ENCODE measurements at places on chromosomes 1 and 21.
A peak's percentile ranks its signal among the peaks of the same experiment; 100 is the strongest.

- DNase-seq, result no peak
Observed at GRCh38 chr1:239044829-239045228, 341.5 kb upstream of the CHRM3 start.

DNA sequence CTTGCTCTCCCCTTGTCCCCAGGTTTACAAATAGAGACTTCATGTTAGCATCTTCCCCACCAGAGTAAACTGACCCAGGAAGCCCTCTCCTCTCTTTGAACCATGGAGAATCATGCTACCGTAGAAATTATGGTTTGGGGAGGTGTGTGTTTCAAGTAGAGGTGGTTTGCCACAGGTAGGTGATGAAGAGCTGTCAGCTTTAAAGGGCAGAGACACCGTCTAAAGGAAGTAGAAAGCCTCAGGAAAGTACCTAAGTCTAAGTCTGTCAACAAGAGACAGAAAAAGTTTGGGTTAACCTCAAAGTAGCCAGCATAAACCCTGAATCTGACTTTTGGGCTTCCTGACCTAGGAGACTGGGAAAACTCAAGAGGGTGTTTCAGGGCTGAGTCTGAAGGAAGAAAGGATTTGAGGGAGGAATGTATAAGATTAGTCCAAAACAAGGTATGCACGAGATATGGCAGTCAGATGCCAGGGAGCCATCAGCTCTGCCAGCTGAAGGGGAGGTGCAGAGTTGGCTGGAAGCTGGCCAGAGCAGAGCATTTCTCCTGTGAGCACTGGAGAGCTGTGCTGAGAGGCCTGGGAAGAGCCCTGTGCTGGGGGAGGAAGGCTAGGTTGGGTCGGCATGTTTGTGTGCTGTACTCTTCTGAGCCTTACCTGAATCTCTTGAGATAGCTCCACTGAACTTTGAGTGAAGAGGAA lies 14.3 kb downstream of the ADAMTSL4 start:
- DNase-seq, result no peak

- DNase-seq, result no peak
Observed at GRCh38 chr1:154730259-154730658, 122.3 kb upstream of the ADAR start.

DNA sequence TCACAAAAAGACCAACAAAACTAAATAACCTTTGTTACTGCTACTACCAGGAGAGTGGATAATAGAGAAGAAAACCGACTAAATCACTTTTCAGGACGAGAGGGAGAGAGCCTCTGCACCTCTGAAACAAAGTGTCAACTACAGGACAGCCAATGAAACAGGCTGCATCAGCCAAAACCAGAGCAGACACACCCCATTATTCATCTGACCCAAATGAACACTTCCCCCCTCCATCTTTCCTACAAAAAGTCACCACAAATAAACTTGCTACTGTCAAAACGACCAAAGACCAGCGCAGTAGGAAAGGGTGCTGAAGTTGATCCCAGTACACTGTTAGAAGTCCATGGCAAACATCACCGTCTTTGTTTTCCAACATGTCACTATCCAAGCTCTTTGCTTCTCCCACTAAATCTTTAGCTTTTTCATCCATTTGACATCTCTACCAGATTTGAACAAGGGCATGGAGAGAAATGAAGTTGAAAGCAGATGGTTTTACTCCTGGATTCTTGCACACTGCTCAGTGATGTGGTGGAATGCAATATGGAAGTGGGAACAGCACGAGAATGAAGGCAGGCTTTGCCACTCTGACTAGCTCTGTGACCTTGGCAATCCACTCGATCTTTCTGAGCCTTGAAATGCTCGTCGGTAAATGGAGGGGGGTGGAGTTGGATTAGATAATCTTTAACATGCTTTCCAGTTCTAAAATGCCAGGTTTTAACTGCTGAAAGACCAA lies 20.5 kb downstream of the DSTYK start:
- DNase-seq, result no peak

DNA sequence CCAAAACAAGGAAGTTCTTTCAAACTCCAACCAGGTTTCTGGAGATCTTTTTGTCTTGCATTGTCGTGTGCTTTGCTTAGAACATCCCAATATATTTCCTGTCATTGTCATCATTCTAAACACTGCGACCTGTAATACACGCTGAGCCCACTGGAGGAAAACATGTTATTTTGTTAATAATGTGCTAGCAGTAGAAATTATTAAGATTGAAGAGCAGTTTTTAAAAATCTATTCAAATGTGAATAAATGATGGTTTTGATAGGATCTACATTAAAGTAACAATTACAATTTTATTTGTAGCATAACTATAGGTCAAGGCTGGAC lies 268.5 kb downstream of the PTPRC start:
- DNase-seq, result no peak

- no peak for DNase-seq
Observed at GRCh38 chr1:103170609-103171008, 62.3 kb upstream of the COL11A1 start.

DNA sequence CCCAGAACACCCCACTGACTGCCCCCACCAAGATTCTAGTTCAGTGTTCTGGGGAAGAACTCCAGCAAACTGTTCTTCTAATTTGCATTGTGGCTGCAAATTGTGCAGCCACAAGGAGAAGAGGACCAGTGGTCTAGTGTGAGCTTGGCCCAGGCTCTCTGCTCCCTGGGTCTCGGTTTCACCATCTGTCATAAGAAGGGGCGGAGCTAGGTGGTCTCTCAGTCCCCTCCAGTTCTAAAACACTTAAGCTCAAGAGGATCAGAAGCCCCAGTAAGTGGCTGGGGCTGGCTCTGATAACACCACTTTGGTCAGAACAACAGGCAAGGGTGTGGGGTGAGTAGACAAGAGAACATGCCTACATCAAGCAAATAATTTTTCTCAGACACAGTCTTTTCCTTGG lies 99.9 kb downstream of the BEND5 start:
- no peak for DNase-seq

DNA sequence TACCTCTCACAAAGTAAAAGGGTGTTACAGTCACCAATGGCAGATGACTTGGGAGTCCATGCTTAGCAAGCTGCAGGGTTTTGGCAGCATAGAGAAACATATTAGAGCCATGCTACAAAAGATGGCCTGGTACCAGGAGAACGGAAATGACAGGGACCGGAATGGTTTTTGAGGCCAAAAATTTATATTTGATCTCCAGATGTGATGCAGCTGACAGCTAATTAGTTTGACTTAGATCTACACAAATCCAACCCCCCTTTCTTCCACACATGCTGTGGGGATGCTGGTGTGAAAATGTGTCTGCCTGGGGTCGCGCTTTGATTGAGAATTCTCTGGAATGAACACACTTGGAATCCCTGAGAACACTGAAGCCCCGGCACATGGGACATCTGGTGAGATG lies 26.5 kb downstream of the SYF2 start:
- DNase-seq, result no peak

DNA sequence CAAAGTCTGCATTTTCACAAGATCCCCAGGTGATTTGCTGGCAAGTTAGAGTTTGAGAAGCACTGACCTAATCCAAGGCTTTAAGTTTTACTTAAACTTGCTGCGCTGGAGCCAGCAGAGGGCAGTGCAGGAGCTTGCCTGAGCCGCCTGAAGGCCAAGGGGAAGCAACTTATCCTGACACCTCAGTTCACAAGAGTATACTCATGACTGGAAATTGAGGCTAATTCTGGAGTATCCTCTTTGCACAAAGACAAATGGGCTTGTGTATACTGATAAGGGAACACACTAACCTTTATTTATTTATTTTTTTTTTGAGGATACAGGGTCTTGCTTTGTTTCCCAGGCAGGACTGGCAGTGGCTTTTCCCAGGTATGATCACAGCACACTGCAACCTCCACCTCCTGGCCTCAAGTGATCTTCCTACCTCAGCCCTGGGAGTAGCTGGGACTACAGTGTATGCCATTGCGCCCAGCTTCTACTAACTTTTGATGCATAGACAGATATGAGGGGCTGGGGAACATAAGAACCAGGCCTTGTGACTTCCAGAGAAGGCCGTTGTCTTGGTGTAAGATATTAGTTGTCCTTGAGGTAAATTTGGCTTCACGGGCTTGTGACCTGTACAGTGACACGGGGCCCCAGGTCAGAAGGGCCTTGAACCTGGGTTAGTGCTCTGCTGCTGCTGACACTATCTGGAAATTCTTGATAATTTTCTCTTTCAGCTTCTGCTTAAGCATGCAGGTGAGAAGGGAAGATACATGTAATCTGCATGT lies 29.0 kb upstream of the SLAMF1 start:
- DNase-seq, result peak; percentile 54

DNA sequence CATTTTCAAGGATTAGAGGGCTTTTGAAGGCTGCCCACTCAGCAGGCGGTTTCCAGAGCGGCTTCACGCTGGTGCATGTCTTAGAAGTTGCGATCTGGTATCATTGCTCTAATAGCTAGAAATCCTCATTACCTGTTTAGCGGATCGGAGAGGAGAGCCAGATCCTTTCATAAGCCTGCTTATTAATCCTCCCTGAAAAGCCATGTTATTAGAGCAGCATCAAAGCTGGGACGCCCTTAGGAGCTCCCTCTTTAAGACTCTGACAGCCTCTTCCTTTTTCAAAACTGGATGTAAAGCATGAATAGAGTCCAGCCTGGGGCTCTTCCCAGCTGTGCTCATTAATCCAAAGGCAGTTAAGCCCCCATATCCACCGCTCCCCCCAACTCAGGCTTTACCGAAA lies 13.9 kb upstream of the CTSE start:
- no peak for DNase-seq

GRCh38 chr1:107954719-107955415 lies 10.1 kb downstream of the VAV3 start:
- DNase-seq, result no peak

- no peak for DNase-seq
Observed at GRCh38 chr1:220775240-220775853, 11.4 kb upstream of the MTARC1 start.

GRCh38 chr1:169072945-169073725 lies 33.4 kb upstream of the ATP1B1 start:
- no peak for DNase-seq

DNA sequence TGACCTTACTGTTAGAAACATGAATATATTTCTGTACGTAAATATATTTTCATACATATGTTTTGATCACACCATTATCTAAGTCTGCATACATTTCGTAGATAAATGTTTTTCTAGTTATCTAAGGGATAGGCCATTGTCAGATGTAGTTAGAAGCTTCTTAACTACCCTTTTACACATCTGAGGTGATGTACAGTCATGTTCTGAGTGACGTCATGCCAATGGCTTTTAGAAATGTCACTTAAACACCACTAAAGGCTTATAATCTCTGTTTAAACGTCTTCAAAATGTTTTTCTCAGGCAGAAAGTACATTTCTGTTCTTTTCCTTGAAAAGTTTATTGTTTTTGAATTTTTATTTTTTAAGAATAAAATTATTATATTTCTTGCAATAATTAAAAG lies 781.9 kb downstream of the MRPL39 start:
- DNase-seq, result no peak

DNA sequence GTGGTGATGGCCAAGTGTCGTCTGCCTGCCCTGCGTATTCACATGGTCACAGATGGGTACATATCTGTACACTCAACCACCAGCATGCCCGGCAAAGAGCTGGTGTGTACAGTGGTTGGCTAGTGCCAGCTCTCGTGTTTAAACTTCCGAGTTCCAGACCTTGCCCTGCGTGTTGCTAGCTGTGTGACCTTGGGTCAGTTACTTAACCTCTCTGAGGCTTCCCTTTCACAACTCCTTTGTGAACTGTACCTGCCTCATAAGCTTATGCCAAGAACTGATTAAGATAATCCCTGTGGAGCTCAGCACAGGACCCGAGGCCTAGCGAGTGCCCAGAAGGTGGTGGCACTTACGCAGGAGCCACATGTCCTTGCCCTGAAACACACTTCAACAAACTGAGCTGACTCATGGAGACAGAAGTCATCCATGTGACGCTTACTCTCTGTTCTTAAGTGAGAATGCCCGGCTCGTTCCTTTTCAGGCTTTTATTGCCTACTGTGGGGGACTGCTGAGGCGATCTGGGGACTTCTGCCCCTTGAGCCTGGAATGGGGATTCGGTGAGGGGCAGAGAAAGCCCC lies 55.4 kb downstream of the ALPL start:
- DNase-seq, result no peak

GRCh38 chr1:40651138-40651857 lies 14.2 kb downstream of the RIMS3 start:
- no peak for DNase-seq

DNA sequence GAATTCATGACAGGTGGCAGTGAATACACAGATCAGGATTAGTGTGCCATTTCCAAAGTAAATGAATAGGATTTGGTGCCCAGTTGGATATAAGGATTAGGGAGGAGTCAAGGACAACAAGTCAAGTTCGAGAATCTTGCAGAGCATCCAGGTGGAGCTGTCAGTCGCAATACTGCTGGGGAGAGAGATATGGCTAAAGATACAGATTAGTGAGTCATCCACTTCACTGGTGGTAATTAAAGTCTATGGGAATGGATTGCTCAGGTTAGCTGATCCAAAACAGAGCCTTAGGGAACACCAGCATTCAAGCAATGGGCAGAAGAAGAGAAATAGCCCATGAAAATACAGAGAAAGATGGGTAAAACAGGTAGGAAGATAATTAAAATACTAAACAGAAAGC lies 26.8 kb downstream of the BCAS2 start:
- no peak for DNase-seq

DNA sequence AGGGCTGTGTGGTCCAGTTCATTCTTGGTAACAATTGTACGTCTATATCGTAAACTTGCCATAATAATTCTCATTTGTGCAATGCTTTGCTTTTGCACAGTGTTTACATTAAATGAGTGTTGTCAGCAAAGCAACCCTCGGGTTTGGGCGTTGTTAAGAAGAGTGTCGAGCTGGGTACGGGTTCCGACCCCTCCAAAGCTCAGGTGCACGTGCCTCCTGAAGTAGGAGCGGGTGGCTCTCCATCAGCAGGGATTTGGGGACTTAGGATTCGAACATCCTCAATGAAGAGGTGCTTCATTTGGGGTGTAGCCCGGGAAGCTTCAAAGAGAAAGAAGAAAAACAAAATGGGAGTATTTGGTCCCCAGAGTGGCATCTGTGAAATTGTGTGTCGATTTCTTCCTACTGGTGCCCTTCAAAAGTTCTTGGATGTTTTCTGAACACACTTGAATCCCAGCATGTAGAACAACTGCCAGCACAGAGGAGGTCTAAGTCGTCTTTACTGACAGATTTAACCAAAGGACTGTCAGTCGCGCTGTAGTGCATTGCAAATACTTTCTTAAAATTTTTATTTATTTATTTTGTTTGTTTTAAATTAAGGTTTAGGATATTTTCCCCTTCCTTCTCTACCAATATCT lies 1.1 kb downstream of the TRIM58 start:
- no peak for DNase-seq

GRCh38 chr1:47418681-47419325 lies 2.7 kb downstream of the FOXE3 start:
- DNase-seq, result no peak
